H1 (cell line): ENCODE measurements at places on chromosomes 16 and 17. TPM values are rescaled to one million over a fixed set of nuclear protein-coding genes. Genes with fewer than 3 reads are reported as not detected.

DNA sequence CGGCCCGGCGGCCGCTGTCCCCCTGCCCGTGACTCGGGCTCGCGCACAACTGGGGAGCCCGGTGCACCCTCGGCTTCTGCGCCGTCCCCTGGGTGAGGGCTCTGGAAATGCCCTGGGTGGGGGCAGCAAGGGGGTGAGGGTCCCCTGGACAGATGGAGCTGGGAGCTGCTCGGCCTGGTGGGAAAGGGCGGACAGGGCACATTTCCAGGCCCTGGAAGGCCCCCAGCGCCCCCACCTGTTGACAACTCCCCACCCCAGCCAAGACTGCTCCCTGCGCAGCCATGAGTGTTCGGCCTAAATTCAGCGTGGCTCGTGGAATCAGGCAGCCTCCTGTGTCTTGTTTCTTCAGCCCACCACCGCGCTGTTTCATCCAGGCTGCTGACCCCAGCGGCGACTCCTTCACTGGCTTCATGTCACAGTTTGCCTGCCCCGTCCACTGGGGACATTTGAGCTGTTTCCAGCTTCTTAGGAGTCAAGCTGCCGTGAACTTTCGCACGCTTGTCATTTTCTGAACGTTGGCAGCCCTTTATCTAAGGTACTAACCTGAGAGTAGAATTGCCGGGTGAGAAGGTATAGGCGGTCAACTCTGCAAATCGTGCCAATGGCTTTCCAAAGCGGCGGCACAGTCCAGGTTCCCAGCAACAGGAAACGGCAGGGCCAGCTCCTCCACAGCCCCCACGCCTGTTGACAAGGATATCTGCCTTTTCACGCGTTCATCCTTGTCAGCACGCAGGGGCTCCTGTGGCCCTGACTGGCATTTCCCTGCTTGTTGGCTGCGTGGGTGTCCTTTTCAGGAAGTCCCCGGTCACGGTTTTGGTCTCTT, 895 bp downstream of the UTS2R start:
- DNase-seq = no peak

GRCh38 chr17:42578282-42578869, 847 bp upstream of the PSMC3IP start:
- peak; percentile 72 for DNase-seq

DNA sequence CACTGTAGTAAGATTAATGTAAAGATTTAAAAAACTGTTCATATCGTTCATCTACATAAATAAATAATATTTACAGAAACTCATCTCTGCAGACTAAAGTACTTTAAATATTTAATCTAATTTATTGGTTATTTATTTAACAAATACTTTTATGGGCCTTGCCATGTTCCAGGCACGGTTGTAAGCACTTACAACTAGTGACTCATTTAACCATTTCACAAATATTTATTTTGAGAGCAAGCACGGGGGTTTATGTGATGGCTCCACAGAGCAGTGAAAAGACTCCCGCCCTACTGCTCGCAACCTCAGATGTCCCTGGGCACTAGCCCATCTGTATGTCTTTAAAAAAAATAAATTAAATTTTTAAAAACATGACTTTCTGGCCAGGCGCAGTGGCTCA, 575.9 kb downstream of the WWOX start:
- DNase-seq = no peak

DNA sequence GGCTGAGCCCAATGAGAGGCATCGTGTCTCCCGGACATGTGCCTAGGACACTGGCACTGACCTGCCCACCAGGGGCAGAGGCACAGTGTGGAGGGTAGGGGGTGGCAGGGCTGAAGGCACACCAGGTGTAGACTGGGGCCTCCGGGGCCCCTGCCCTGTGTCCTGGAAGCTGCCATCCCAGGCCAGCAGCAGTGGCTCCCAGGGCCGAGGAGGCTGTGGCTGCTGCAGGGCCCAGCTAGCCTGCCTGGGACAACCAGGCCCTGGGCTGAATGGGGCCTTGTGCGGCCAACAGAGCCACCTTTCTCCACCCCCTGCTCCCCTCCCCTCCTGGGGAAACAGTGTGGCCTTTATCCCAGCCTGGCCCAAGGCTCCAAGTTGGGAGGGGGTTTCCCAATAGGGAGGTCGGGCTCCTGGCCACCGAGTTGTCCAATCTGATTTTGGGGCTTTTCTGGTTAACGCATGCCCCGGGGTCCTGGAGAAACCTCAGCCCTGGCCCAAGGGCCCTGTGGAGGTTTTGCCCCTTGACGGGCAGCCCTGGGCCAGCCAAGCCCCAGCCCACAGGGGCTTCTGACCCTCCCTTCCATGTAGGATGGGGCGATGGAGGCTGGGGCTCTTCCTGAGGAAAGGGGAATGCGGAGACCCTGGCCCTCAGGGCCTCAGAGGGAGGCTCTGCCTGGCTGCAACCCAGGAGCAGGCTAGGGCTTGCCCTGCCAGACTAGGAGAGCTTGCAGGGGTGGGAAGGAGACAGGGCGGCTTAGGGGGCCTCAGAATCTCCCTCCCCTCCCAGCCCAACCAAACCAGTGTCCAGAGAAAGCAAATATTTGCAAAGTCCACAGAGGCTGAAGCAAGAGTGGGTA, 4.2 kb downstream of the MTSS2 start:
- DNase-seq = no peak

DNA sequence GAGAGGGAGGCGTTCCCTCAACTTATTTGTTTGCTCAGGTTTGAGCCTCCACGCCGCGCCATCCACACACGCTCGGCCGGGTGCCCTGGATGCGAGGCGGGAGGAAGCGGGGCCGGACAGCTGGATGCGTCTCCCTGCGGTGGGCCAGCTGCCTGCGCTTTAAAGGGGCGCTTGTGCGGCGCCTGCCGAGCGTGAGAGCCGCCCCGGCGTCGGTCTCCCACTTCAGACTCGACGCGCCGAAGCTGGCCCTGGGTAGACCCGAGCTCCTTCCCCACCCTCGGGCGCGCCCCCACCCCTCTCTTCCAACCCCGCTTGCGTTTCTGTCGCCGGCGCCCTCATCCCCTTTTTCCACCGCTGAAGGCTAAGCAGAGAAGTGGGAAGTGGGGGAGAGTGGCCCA, 527 bp upstream of the CHAD start:
- DNase-seq = no peak

DNA sequence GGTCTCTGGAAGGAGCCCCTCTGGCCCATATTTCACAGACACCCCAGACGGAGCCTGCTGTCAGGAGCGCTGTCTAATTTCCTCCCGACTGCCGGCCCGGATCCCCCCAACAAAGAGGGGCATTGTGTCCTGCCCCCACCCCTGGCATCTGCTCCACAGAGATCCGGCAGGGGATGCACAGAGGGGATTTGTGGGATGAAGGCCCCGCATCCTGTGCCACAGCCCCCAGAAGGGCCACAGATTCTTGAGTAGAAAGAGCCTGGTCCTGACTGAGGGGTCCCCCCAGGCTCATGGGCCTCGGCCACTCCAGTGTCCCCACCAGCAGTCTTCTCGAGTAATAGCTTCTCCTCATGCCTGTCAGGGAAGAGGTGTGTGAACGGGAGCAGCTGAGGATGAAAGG, 29.5 kb downstream of the MEOX1 start:
- DNase-seq = no peak

- no peak for DNase-seq
These were observed 10.2 kb upstream of the KRT20 start for GRCh38 chr17:40895106-40895730.

DNA sequence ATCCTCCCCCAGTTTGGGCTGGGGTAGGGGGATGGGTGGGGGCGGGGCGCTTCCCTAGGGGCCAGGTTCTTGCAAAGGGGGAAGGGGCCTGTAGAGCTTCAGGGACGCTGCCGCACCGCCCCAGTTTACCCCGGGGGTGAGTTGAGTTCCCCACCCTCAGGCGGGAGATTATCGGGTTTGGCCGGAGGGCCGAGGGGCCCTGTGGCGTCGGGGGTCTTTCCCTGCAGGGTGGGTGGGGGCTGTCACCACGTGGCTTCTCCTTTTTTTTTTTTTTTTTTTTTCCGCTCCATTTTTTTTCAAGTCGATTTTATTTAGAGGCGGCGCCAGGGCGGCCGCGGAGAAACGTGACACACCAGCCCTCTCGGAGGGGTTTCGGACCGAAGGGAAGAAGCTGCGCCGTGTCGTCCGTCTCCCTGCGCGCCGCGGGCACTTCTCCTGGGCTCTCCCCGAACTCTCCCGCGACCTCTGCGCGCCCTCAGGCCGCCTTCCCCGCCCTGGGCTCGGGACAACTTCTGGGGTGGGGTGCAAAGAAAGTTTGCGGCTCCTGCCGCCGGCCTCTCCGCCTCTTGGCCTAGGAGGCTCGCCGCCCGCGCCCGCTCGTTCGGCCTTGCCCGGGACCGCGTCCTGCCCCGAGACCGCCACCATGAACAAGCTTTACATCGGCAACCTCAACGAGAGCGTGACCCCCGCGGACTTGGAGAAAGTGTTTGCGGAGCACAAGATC, at the start of gene IGF2BP1:
TSS of gene IGF2BP1 (plus strand) at position 283 of the 724 bp plus-strand sequence. CDS start at position 644, 361 bp downstream.
- peak; percentile 82 for DNase-seq

- no peak for DNase-seq
These were observed 4.6 kb upstream of the SLC38A8 start for GRCh38 chr16:84047206-84047605.

GRCh38 chr17:35529866-35530265, 7.6 kb downstream of the SLFN12L start:
- DNase-seq = no peak

GRCh38 chr16:66616592-66616991, 12.1 kb downstream of the CMTM3 start:
- DNase-seq = no peak

- peak; percentile 87 for DNase-seq
These were observed 163.5 kb downstream of the CCT6B start for GRCh38 chr17:34797720-34798119.

DNA sequence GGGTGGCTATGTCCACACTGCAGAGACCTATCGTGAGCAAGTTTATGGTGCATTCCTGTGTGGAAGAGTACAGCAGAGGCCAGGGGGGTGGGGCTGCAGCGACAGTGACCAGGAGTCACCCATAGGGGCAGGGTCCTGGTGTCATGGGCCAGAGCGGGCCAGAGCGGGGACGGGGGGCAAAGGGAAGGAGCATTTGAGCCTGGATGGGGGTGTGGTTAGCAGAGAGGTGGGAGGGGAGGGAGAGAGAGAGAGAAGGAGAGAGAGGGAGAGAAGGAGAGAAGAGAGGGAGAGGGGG, 17.8 kb downstream of the JPH3 start:
- no peak for DNase-seq

DNA sequence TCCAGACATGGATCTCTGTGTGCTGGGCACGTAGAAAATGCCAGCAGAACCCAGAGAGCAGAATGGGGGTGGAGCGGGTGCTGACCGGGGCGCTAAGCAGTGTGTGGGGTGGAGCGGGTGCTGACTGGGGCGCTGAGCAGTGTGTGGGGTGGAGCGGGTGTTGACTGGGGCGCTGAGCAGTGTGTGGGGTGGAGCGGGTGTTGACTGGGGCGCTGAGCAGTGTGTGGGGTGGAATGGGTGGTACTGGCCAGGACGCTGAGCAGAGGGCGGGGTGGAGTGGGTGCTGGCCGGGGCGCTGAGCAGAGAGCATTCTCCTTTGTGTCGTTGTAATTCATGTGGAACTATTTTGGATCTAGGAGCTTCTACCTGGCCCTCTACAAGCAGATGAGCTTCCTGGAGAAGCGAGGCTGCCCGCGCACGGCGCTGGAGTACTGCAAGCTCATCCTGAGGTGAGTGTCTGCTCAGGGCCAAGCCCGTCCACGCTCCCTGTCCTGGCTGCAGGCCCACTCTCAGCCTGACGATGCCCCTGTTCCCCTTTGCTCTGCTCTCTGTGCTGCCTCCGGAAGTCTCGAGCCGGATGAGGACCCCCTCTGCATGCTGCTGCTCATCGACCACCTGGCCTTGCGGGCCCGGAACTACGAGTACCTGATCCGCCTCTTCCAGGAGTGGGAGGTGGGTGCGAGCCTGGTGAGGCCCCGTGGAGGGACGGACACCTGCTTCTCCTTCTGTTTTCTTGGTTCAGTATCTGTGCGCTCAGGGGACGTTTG, 20.3 kb upstream of the MC1R start:
- no peak for DNase-seq

DNA sequence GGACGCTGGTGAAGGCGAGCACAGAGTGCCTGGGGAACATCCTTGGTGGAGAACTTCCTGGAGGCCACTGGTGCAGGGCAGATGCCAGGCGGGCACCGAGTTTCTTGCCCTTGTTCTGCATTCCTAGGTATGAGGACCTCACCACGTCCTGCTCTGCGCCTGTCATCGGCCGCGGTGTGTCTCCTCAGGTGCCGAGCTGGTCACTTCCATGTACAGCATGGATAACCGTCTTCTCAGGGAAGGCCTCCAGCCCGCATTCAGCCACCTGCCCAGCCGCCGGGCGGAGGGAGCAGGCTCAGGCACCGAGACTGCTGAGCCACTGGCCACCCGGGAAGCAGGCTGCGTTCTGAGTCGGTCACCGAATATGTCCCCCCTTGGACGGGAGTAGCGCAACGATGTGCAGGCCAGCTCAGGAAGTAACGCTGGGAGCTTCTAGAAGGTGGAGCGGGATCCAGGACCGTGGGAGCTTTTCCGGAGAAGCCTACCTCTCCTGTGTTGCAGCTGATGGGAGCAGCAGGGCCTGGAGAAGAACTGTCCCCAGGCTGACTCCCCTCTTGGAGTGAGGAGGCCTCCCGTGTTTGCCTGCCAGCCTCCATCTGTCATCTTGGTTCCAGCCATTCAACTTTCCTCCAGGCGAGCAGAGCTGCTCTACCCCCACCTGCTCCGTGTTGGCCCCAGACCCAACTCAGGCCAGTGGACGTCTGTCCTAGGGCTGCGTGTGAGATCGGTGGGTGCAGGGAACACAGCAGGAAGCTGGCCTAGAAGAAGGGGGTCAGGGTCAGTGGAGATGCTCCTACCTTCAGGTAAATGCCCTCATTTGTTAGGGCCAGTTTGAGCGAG, 2.1 kb upstream of the BAIAP2 start:
- no peak for DNase-seq

- peak; percentile 39 for DNase-seq
These were observed 190.3 kb downstream of the CPPED1 start for GRCh38 chr16:12613131-12613991.

DNA sequence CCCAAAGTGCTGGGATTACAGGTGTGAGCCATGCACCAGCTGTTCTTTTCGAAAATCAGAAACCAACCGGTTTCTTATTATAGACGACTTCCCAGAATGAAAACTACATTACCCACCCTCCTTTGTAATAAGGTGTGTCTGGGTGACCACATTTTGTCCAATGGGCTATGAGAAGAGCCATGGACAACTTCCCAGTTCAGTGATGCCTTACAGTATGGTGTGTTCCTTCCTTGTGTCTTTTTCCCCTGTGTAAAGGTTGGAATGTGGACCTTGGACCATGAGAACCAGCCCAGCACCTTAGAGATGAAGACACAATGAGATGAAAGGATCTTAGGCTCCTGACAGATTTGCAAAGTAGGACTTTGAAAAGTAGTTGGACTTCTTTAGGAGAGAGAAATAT, 85.0 kb upstream of the ATF7IP2 start:
- no peak for DNase-seq

- DNase-seq = no peak
These were observed 41.5 kb downstream of the SPACA3 start for GRCh38 chr17:33033176-33033575.

Gene TMEM238L
- total RNA-seq = not detected in 2 replicates

Gene SHISA9
- 39.8 and 41.9 TPM in 2 replicates for total RNA-seq

Gene ADAMTS18
- 0.19 TPM in 2 replicates for total RNA-seq

Gene NPIPA3
- 8.6 and 10.5 TPM in 2 replicates for total RNA-seq

Gene WDR90
- total RNA-seq = 44.4 and 47.2 TPM in 2 replicates

Gene SLC4A1
- 0.08 TPM in 1 of 2 replicates, not detected in the other for total RNA-seq

Gene STAT5B
- total RNA-seq = 43.3 and 52.6 TPM in 2 replicates

Gene FOXN1
- not detected in 2 replicates for total RNA-seq

Gene RNF222
- total RNA-seq = not detected in 2 replicates

Gene TBC1D3C
- total RNA-seq = not detected in 2 replicates

Gene SOX15
- total RNA-seq = 14.3 and 15.2 TPM in 2 replicates
